ENCODE measurements at places on chromosomes 7 and 10.

DNA sequence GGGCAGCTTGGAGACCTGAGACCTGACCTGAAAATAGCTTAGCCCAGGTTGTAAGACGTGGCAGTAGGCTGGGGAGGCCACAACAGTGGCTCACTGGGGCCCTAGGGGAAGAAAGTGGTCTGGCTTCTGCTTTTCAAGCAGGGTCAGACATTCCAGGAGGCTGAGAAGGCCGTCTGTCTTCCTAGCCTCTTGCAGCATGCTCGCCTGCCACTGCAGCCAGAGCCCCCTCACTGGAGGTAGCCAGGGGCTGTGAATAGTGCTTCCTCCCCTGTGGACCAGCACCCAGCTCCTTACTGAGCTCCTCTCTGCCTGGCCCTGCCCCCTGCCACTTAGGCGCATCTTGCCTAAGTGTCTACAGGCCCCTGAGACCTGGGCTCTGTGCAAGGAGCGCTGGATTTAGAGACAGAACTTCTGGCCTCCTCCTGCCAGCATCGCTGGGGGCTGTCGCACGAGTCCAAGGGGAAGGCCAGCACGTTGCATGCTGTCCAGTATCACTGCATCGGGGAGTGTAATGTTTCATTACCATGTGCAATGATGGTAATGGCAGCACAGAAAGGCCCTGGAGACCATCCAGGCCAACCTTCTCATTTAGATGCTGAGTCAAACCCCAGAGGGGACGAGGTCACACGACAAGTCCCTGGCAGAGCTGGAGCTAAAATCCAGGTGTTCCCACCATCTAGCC, 12.7 kb downstream of the ZMIZ1 start:
- no peak for DNase-seq

DNA sequence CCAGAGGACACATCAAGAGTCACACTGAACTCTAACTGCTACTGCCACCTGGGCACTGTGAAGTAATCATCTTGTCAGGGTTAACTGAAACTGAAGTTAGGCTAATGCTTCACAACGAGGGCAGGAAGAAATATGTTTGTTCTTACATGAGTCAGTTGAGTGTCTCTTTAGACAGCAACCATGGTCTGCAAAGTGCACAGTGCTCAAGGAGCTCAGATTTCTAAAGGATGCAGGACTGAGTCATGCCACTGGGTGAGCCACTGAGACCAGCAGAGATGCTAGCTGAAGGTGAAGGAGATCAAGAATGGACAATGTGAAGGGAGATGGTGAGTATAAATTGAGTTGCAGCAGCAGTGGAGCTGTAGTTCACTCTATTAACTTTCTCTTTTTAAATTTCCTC, 76.0 kb upstream of the CTTNBP2 start:
- no peak for DNase-seq

DNA sequence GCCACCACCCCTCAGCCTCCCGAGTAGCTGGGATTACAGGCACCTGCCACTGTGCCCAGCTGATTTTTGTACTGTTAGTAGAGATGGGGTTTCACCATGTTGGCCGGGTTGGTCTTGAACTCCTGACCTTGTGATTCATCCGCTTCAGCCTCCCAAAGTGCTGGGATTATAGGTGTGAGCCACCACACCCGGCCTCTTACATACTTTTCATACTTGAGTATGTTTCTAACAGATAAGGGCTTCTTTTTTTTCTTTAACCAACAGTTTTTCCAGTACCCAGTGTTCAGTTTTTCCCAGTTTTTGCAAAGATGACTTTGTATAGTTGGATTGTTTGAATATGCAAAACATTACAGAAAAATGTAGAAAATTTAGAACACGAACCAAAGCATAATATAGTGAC, 7.7 kb downstream of the EIF4H start:
- no peak for DNase-seq

DNA sequence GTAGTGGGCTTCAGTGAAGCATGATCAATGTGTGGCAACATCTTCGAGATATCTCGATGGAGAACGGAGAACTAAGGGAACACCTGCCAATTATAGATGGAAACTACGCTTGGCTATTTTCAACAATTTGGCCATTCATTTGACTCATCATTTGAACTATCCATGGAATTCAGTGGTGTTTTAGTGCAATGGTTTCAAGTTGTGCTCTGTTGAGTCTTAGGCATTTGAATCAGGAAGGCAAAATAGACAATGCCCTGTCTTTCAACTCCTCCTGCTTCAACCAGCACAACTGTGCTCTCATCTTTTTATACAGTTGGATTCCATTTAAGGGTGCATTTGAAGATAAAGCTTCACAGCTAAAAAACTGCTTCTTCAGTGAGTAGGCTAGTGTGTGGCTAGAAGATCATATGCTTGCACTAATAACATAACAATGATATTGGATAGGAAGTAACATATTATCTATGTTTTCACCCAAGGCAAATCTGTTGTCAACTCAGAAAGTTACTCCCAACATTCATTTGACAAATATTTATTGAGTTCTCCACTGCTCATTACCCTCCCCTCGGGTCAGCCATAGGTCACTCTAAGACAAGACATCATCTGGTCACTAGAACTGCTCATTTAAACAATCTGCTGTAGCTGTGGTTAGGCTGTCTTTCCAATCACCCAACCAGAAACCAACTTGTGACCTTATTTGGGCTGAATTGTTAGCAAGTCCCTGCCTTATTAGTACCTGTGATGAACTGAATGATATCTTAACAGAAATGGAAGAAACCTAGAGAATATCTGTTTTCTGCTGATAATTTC, 314.1 kb upstream of the SP4 start:
- DNase-seq, result no peak

- no peak for DNase-seq
These were observed 12.4 kb downstream of the CALY start for GRCh38 chr10:133324198-133324792.

DNA sequence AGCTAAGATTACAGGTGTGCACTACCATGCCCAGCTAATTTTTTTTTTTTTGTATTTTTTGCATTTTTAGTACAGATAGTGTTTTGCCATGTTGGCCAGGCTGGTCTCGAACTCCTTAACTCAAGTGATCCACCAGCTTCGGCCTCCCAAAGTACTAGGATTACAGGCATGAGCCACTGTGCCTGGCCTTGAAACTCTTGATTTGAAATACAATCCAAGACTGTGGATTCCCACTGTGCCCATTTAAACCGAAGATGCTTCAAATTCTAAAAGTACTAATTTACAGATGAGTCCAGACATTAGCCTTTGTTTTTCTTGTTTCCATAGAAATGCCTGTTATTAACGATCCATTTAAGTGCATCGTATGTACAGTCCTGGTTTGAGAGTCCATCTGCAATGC, 130.9 kb downstream of the CACNA2D1 start:
- no peak for DNase-seq

- no peak for DNase-seq
These were observed 149.5 kb downstream of the SFMBT2 start for GRCh38 chr10:7261351-7261750.

GRCh38 chr10:133161486-133162109, 1.6 kb downstream of the KNDC1 start:
- no peak for DNase-seq

DNA sequence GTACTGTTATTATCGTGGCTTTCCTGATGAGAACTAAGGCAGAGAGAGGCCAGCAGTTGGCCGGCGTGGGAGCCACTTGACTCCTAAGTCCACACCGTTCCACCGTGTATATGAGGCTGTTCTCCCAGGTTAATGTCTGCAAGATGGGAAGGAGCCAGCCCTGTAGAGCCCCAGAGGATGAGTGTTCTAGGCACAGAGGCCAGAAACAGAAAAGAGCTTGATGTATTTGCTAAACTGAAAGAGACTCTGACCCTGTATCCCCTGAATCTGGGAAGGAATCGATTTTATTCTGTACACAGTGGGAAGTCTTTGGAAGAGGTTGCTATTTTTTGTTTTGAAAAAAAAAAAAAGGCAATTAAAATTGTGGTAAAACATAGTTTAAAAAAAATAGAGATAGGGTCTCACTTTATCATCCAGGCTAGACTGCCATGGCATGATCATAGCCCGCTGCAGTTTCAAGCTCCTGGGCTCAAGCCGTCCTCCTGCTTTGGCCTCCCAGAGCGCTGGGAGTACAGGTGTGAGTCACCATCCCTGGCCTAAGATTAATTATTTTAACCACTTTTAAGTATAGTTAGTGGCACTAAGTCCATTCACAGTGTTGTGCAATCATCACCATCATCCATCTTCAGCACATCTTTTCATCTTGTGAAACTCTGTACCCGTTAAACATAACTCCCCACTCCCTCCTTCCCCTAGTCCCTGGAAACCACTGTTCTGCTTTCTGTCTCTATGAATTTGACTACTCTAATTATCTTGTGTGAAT, 348.8 kb downstream of the SDK1 start:
- no peak for DNase-seq

DNA sequence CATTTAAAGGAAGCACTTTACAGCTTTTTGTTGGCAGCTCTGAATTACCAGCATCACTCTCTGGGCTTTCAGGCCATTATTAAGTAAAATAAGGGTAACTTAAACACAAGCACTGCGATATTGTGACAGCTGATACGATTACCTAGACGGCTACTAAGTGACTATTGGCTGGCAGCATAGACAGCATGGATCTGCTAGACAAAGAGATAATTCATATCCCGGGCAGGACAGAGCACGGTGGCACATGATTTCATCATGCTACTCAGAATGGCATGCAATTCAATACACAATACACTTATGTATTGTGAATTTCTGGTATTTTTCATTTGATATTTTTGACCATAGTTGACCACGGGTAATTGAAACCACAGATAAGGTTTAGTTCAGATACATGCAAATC, 522.0 kb upstream of the LRRN3 start:
- DNase-seq, result no peak

DNA sequence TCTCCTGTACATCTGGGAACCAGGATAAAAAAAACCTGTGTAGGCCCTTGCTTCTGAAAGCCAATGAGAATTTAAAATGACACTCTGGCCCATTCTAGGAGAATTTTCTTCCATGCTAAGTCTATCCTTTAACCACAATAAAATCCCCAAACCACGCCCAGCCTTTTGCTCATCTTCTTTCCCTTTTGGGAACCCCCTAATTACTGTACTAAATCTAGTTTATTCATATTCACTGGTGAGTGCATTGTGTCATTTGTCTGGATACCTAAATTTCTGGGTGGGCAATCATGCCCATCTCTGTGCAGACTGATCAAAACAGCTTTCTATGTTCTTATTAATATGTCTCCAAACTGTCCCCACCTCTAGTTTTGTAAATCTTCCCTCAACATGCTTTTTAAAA, 11.7 kb upstream of the CDK14 start:
- no peak for DNase-seq

DNA sequence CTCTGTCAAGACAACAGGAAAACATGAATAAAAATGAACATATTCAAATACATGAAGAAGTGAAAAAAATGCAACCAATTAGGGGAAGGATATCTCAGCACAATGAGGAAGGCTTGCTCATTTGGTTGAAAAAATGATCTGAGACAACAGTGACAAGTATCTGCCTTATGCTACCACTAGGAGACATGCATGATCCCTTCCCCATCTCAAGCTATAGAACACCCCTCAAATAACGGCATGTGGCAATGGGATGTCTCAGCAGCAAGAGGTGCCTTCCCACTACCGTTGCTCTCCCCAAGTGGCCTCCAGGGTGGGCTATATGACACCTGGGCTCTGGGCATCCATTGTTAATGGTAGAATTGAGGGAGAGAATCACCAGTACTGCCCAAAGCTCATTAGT, 98.1 kb upstream of the RSU1 start:
- no peak for DNase-seq

DNA sequence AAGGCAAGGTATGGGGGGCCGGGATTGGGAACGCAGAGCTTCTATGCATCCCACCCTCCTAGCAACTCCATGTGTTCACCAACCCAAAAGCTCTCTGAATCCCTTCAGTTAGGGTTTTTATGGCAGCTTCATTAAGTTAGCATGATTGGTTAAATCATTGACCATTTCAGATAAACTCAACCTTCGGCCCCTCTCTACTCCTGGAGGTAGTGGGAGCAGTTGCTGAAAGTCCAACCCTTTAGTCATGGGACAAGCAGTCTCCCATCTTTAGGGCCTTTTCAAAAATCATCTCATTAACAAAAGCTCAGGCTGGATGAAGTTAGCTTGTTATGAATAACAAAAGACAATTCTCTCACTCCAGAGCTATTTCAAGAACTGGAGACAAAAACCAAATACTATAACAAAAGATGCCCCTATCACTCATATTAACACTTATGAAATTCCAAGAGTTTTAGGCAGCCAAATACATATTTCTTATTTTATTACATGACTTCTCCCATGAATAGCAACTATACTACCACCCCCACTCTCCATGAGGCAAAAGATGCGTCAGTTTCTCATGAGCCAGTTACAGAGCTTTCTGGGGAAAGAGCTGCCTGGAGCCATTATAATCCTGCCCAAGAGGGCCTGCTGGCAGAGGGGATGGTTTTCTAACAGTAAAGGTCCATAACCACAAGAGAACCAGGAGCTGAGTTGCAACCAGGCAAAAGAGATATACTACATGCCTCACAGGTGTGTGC, 44.6 kb downstream of the SLC16A12 start:
- no peak for DNase-seq

DNA sequence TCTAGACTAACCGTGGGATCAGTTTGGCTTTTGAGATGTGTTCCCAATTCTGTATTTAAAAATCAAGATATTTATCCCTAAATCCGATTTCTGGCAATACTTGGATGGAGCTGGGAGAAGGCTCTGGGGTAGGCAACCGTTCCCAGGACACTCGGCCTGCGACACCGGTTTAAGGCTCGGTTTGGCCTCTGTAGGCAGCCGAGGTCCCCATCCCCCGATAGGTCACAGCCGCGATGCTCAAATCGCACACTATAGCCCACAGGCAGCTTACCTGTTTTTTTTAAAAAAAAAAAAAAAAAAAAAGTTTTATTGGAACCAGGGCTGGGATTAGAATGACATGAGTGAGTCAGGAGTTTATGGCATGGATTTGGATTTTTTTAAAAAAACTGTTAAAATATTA, 729 bp upstream of the TAF3 start:
- DNase-seq, result no peak

- DNase-seq, result no peak
These were observed 770.1 kb upstream of the CELF2 start for GRCh38 chr10:10247585-10247984.

GRCh38 chr10:31584098-31584631, 265.1 kb downstream of the ZEB1 start:
- no peak for DNase-seq

- DNase-seq, result no peak
These were observed 45.0 kb downstream of the ESYT2 start for GRCh38 chr7:158784270-158784669.

DNA sequence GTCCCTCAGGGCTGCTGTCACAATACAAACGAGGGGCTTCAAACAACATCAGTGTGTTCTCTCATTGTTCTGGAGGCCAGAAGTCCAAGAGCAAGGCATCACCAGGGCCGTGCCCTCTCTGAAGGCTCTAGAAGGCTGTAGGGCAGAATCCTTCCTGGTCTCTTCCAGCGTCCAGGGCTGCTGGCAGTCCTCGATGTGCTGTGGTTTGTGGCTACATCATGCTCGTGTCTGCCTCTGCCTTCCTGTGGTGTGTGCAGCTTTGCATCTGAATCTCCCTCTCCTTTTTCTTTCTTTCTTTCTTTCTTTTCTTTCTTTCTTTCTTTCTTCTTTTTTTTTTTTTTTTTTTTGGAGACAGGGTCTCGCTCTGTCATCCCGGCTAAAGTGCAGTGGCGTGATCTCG, 103.5 kb downstream of the INSYN2A start:
- no peak for DNase-seq

- DNase-seq, result no peak
These were observed 101.5 kb downstream of the JCAD start for GRCh38 chr10:29957907-29958331.

- DNase-seq, result no peak
These were observed 1.3 kb upstream of the GRB10 start for GRCh38 chr7:50783801-50784507.

- DNase-seq, result peak; percentile 57
These were observed 498 bp downstream of the RHOBTB1 start for GRCh38 chr10:60943316-60944057.
